ENCODE measurements at places on chromosomes 2 and 18.

GRCh38 chr2:7108792-7109532, 191.8 kb downstream of the RNF144A start:
- DNase-seq: no peak
- no peaks in the 10 kb centered on the region for H3K27me3 ChIP-seq
- H3K36me3 ChIP-seq: no peaks in the 10 kb centered on the region
- H3K27ac ChIP-seq: no peak overlapping the region
- no peaks in the 10 kb centered on the region for H3K4me1 ChIP-seq

- H3K27me3 ChIP-seq: no peaks in the 10 kb centered on the region
- peaks cover 15% of the 10 kb centered on the region for H3K4me1 ChIP-seq
- peaks cover 34% of the 10 kb centered on the region for H3K36me3 ChIP-seq
- no peak overlapping the region for H3K27ac ChIP-seq
Measured at GRCh38 chr2:231160701-231161100, 35.9 kb upstream of the HTR2B start.

DNA sequence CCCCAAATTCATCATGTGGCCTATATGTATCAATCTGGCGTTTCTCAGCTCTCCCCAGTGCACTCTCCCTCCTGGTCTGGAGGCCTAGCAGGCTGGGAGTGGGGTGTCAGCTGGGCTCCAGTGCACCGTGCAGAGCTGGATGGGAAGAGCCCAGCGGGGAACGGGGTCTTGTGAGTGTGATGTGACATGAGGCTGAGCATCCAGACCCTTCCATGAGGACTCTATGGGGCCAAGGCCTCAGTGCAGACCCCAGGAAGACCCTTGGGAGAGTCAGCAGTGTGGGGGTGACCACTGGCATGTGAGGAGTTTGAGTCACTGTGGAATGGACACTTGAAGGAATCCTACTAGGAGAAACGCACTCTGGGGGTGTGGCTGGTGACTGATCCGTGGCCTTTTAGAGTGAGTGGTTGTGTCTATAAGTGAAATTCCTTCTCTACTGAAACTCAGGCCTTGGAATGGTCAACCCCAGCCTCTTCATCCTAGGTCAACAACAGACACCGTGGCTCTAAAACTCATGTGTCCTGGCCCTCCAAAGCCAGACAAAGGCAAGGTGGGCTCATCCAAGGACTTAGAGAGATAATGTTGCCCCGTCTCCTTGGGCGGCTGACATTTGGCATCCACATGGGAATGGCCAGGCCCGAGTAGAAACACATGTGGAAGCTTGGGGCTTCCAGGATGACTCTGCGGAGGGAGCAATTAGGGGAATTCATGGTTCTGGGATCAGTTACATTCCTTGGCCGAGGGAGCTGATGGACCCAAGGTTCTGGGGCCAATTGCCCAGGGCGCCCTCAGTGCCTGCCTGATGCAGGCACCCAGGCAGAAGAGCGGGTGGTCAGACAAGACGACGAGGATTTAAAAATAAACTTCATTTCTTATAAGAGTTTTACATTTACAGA, 156.0 kb upstream of the TWIST2 start:
- H3K27me3 ChIP-seq: peaks cover 8% of the 10 kb centered on the region
- no peak overlapping the region for H3K27ac ChIP-seq
- no peak for DNase-seq
- no peaks in the 10 kb centered on the region for H3K36me3 ChIP-seq
- H3K4me3 ChIP-seq: no peak overlapping the region

GRCh38 chr2:187107001-187107400, 258.0 kb upstream of the ZSWIM2 start:
- no peaks in the 10 kb centered on the region for H3K27me3 ChIP-seq
- no peaks in the 10 kb centered on the region for H3K36me3 ChIP-seq
- H3K4me3 ChIP-seq: no peak overlapping the region
- no peaks in the 10 kb centered on the region for H3K4me1 ChIP-seq
- no peak overlapping the region for H3K27ac ChIP-seq

- peaks cover 47% of the 10 kb centered on the region for H3K4me1 ChIP-seq
- peaks cover 2% of the 10 kb centered on the region for H3K36me3 ChIP-seq
- no peak overlapping the region for H3K27ac ChIP-seq
- no peak for DNase-seq
- H3K27me3 ChIP-seq: no peaks in the 10 kb centered on the region
- no peak overlapping the region for H3K4me3 ChIP-seq
Measured at GRCh38 chr2:33478968-33479731, 2.7 kb downstream of the RASGRP3 start.

DNA sequence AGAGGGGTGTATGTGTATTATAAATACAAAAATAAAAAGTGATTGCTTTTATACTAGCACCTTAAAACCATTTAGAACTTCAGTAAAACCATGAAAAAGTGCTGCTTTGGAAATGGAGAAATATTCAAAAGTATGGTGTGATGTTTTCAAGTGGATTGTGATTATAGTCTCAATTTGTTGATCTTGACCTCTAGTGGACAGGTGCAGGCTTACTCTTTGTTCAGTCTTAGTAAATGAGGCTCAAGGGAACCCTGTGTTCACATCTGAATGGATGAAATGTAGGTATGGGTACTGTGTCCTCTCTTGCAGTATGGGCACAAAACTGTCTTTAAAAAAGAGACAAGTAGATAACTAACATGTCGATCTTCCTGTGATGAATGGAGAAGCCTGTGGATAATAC, 145.8 kb downstream of the MCFD2 start:
- no peak overlapping the region for H3K27ac ChIP-seq
- H3K4me3 ChIP-seq: no peak overlapping the region
- peaks cover 6% of the 10 kb centered on the region for H3K27me3 ChIP-seq
- H3K4me1 ChIP-seq: no peaks in the 10 kb centered on the region

DNA sequence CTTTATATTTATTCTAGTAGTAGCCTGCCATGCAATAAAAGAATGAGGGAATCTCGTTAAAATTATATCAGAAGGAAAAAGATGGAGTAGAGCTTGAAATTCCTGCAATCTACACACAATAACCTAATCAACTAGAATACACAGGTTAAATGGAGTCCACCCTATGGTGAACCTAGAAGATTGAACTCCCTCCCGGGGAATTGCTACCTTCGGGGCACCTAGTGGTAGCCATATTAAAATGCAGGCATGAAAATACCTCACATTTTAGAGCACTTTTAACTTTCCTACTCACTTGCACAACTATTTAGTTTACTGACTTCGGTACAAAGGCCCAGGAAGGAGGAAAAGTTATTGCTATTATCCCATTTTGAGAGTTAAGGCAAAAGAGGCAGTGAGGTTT, 174.5 kb downstream of the SS18 start:
- H3K36me3 ChIP-seq: no peaks in the 10 kb centered on the region
- peaks cover 5% of the 10 kb centered on the region for H3K27me3 ChIP-seq
- no peak overlapping the region for H3K4me3 ChIP-seq
- H3K4me1 ChIP-seq: no peaks in the 10 kb centered on the region
- DNase-seq: no peak

- peaks cover 13% of the 10 kb centered on the region for H3K36me3 ChIP-seq
- peaks cover 7% of the 10 kb centered on the region for H3K27me3 ChIP-seq
- peaks cover 68% of the 10 kb centered on the region for H3K4me1 ChIP-seq
Measured at GRCh38 chr18:10526561-10526949, 728 bp downstream of the NAPG start.

DNA sequence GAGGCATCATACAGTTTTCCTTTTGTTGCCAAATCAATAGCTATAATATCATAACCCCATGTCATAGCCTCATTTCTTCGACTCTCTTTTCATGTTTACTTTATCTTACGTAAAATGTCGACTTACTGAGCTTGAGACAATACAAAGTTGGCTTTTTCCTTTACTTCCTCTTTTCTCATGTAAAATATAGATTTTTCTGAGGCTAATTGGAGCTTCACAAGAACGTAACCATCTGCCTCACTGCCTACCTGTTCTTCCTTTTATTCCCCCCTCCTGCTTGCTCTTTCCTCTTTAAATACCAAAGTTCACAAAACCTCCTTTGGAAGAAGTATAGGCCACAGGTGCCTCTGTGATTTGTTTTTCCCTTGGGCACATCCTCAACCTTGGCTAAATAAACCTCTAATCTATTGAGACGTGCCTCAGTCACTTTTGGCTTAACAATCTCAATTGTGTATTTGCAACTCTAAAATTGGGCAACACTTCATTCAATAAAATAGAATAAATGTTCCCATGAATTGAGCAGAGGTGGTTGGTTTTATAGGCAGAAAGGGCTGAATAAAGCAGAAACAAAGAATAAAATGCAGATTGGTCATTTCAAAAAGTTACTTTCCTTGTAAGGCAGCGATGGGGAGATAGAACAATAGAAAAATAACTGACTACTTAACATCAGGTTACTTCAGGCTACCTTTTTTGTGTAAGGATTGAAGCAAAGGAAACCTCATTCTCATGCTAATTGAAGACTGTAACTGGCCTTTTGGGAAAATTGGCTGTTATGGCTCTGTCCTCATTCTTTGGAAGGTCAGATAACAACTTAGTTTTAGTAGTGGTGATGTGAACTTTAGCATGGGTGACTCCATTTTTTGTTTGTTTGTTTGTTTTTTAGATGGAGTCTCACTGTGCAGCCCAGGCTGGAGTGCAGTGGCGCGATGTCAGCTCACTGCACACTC, 21.3 kb downstream of the COMMD1 start:
- no peaks in the 10 kb centered on the region for H3K4me1 ChIP-seq
- DNase-seq: no peak
- H3K4me3 ChIP-seq: no peak overlapping the region
- peaks cover 2% of the 10 kb centered on the region for H3K36me3 ChIP-seq
- no peaks in the 10 kb centered on the region for H3K27me3 ChIP-seq

GRCh38 chr2:216770717-216771116, 75.4 kb upstream of the IGFBP5 start:
- DNase-seq: no peak
- H3K4me3 ChIP-seq: no peak overlapping the region
- no peak overlapping the region for H3K27ac ChIP-seq
- no peaks in the 10 kb centered on the region for H3K4me1 ChIP-seq

DNA sequence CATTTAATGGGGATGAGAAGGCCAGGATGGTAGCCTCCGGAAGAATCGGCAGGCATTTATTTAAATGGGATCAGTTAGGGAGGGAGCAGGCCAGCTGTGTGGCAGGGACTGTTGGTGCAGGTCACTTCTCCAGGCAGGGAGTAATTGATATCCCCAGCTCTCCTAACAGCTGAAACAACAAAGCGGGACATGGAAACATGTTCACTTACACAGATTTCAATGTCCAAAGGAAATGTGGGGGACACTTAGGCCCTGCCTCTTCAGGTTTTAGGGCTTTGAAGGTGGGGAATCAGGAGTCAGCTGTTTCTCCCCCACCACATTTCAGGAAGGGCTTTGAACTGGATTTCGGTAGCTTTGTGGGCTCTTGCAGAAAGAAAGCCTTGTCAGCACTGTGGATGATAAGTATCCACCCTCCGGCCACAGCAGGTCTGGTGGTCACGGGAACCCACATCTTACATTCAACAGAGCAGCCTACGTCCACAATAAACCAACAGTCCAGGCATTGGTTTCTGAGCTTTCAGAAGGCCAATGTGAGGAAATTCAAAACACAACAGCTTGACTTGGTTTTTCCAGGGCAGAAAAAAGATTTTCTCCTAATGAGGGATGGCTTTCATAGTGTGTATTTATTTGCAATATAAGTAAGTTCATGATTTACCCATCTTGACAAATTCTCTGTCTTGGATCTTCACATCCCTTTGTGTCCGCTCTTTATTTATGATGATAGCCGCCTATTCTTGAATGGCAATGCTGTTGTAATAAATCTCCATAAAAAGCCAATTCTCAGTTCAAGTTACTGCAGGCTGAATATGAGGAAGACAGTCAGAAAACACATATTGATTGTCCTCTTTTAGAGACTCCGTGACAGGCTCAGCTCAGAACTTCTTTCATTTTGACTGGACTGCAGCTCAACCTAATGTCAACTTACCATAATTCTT, 96.6 kb upstream of the NRP2 start:
- no peak for DNase-seq
- H3K4me1 ChIP-seq: no peaks in the 10 kb centered on the region
- no peaks in the 10 kb centered on the region for H3K36me3 ChIP-seq

GRCh38 chr2:114464961-114465706, 22.7 kb downstream of the DPP10 start:
- H3K4me1 ChIP-seq: no peaks in the 10 kb centered on the region
- H3K27me3 ChIP-seq: no peaks in the 10 kb centered on the region
- DNase-seq: no peak
- no peak overlapping the region for H3K27ac ChIP-seq

GRCh38 chr18:76466410-76466991, 28.5 kb downstream of the ZNF516 start:
- H3K36me3 ChIP-seq: no peaks in the 10 kb centered on the region
- no peak overlapping the region for H3K4me3 ChIP-seq
- no peak overlapping the region for H3K27ac ChIP-seq

GRCh38 chr18:52617931-52618330, 277.9 kb downstream of the DCC start:
- H3K4me1 ChIP-seq: no peaks in the 10 kb centered on the region
- no peak for DNase-seq
- H3K36me3 ChIP-seq: no peaks in the 10 kb centered on the region
- H3K27me3 ChIP-seq: no peaks in the 10 kb centered on the region

GRCh38 chr2:42736598-42737322, 27.2 kb downstream of the OXER1 start:
- H3K27me3 ChIP-seq: no peaks in the 10 kb centered on the region
- H3K4me3 ChIP-seq: no peak overlapping the region
- H3K27ac ChIP-seq: no peak overlapping the region
- H3K4me1 ChIP-seq: peaks cover 12% of the 10 kb centered on the region
- DNase-seq: no peak
- peaks cover 45% of the 10 kb centered on the region for H3K36me3 ChIP-seq

GRCh38 chr18:23693846-23694245, 4.6 kb downstream of the LAMA3 start:
- no peak overlapping the region for H3K4me3 ChIP-seq
- peaks cover 44% of the 10 kb centered on the region for H3K27me3 ChIP-seq
- H3K36me3 ChIP-seq: no peaks in the 10 kb centered on the region
- no peak for DNase-seq
- H3K4me1 ChIP-seq: peaks cover 3% of the 10 kb centered on the region

DNA sequence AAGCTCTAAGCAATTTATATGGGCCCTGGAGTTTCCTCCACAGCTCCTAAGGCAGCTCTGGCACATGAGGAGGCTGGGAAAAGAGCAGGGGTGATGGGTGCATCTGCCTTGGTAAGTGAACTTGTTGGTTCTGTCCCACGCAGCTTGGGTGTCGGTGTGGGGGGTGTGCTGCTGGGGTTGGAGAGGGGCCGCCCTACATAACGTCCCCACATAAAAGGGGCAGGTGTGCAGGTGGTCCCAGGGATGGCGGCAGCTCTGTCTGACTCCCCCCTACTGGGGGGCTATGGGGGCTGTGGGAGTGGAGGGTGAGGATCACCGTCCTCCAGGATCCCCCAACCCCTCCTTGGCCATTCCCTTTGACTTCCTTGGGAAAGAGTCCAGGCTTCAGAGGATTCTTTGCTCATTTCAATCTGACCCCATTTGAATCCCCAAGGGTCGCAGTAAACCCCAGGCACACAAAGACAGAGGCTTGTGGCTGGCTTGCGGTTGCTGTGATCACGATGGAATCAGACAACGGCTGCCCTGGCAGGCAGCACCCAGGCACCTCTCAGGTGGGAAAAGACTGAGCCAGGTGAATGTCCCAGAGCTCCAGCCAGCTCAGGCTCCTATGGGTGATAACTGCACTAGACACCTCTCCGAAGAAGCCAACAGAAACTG, 34.5 kb upstream of the CD8A start:
- H3K27me3 ChIP-seq: peaks cover 5% of the 10 kb centered on the region
- H3K27ac ChIP-seq: no peak overlapping the region
- no peak overlapping the region for H3K4me3 ChIP-seq
- DNase-seq: no peak
- no peaks in the 10 kb centered on the region for H3K36me3 ChIP-seq

GRCh38 chr2:184851576-184851975, 253.2 kb downstream of the ZNF804A start:
- no peak for DNase-seq
- no peak overlapping the region for H3K27ac ChIP-seq
- no peak overlapping the region for H3K4me3 ChIP-seq
- no peaks in the 10 kb centered on the region for H3K4me1 ChIP-seq
